ENCODE measurements at places on chromosomes 1 and 21.

- no peak for DNase-seq
Observed at GRCh38 chr1:218348628-218349071, 3.5 kb downstream of the TGFB2 start.

GRCh38 chr1:73782901-73783300 lies 415.1 kb downstream of the LRRIQ3 start:
- DNase-seq = no peak

DNA sequence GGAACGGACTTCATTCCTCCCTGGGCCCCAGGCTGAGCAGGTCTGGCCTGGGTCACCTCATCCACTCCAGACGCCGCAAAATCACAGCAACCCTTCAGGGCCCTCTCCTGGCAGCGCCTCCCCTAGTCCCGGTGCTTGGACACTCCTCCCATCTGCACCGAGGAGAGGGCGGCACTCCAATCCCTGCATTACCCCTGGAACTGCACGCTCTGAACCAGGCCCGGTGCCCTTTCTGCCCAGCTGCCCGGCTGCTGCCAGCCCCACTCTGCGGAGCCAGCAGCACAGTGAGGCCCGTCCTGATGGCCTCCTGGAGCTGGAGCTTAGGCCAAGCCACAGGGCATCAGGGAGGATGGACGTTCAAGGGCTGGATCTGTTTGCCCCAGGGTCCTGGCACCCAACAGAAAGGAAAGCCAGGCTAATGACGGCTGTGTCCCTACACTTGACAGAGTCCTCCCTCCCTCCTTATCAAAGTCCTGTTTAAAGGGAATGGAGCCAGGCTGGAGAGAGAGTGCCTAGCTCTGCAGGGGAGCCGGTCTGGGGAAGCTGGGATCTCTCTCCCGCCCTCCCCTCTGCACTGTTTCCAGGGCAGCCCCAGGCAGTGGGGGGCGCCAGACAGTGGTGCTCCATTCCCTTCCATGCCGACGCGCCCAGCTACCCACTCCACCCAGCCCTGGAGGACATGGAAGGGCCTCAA lies 12.7 kb downstream of the COL6A2 start:
- no peak for DNase-seq

GRCh38 chr1:165737196-165737595 lies 31.5 kb downstream of the TMCO1 start:
- no peak for DNase-seq

- DNase-seq = no peak
Observed at GRCh38 chr1:162397943-162398560, 13.9 kb downstream of the SH2D1B start.

DNA sequence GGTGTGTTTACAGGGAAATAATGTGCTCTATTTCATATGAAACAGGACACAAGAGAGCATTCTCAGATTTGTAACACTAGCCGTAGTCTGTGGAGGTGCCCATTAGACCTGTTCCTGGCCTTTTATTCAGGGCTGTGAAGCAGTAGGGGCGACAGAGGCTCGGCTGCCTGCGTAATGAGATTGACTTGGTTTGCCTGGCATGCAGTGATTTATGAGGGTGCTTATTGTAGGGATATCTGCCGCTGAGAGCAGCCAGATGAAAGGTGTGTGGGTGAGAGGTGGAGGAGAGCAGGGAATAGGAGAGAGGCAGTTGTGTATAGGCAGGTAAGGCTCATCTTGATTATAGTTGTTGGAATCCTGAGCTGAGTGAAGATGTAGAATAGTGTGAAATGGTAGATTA lies 51.3 kb downstream of the DNAJC6 start:
- DNase-seq = no peak

- no peak for DNase-seq
Observed at GRCh38 chr1:28193701-28194161, 17.2 kb upstream of the PTAFR start.

DNA sequence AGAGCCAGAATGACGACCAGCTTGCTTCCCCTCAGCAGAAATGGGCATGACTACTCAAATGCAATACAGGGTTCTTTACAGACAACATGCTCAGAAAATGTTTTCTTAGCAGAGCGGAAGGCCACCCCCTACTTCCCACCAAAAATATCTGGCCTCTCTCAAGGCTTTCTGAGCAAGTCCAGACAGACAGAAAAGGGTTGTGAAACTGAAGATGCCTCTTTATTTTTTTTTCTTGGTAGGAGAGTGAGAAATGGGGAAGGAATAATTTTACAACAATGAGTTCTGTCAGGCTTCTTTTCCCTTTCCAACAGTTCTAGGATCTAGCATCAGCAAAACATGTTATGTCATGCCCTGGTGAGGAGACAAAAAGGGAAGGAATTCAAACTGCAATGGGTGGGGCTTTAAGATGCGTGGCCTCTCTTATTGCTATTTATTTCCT lies 172.0 kb upstream of the CAMK1G start:
- peak; percentile 93 for DNase-seq

GRCh38 chr1:232090816-232091215 lies 464.2 kb downstream of the DISC1 start:
- DNase-seq = no peak

GRCh38 chr1:46458846-46459245 lies 30.8 kb upstream of the DMBX1 start:
- DNase-seq = no peak

DNA sequence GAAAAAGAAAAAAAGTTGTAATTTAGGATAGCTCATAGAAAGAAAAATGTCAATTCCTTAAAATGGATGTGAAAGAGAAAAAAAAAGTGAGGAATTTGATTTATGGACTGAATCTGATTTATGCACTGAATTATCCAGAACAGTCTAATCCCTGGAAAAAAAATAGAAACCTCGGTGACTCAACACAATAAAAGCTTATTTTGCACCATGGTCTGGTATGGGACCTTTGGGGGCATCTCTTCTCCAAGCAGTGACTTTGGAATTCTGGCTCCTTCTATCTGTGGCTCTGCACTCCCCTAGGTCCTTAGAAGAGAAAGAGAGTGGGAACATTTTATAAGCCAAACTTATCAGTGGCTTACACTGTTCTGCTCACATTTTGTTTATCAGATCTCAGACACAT lies 471.7 kb upstream of the B3GALT2 start:
- DNase-seq = no peak

GRCh38 chr1:14681182-14681581 lies 82.7 kb downstream of the KAZN start:
- no peak for DNase-seq

DNA sequence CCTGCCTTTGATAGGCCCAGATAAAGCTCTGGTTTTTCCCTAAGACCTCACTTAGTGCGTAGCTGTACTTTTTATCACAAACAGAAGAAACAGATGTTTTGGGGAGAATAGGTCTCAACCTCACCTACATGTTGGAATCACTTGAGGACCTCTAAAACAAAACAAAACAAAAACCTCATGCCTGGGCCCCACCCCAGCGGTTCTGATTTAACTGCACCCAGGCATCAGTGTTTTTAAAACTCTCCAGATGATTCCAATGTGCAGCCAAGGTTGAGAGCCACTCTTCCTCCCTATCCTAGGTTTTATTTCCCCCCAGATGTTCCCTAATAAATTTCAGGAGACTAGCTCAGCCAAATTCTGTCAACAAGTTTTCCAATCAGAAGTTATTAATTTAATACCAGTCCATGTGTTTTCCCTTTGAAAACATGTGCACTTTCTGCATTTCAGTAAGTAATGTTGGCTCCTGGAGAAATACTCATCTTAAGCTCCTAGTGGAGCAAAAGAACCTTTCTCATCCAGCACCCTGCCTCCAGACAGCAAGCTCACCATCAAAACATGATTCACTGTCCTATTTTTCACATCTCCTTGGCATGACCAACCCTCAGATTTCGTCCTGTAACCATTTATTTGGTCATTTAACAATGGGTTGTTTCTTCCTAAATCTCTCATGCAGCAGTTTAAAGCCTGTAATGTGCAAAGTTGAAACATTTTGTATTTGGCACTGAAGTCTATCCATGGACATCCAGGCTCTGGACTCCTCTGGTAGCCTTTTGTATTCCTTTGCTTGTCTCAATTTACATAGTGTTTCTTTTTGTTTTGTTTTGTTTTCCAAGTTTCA lies 27.5 kb downstream of the LRRC8C start:
- DNase-seq = no peak

- DNase-seq = no peak
Observed at GRCh38 chr1:228424685-228425660, 8.3 kb upstream of the TRIM17 start.

GRCh38 chr1:81590171-81590570 lies 210.6 kb upstream of the ADGRL2 start:
- DNase-seq = no peak

- DNase-seq = no peak
Observed at GRCh38 chr1:238677567-238677966, 708.8 kb upstream of the CHRM3 start.

DNA sequence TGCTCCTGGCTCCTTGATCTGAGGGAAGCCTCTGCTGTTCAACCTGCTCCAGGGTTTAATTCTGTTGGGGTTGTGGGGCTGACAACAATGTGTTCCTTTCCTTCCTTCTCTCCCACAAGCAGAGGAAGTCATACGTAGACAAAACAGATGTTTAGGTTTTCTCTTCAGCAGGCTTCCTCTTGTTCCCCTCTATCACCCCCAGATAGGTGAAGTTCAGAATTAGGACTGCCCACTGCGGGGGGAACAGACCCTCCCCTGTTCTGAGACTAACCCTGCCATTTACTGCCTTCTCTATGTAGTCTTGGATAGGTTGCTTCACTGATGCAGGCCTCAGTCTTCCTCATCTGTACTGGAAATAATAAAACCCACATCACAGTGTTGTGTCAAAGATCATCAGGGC lies 30.0 kb upstream of the NRDC start:
- no peak for DNase-seq

DNA sequence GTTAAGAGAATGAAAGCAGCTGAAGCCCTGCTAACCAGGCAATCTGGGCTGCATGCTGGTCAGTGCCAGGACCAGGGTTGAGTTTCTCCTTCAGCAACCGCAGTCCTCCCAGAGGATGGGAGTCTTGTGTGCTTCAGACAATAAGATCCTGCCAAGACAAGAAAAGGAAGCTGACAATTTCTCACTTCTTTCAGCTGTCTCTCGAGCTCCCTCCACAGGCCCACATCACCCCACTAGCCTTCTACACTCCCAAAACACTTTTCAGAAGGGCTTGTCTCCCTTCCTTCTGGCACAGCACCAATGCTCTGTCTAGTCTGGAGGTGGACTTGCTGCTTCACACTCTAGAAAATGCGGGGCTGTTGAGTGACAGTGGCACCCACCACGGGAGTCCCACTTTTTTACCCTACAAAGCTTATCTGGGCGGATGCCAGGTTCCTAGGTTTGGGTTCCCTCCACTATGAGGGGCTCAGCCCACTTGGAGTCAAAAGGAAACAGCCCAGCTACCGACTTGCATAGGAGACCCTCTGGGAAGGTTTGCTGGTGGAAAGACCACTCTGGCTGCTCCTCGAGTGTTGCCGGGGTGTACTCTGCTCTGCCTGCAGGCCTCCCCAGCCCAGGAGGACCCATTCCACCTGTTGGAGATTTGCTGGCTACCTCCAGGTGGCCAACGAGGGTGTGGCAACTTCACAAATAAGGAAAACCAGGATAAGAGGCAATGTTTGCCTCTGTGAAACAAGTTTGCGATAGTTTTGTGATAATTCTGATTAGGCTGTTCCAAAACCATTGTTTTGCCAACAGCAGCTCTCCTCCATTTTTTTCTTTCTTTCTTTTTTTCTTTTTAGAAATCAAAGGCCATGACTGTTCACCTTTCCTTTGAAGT lies 68.9 kb downstream of the TENT5C start:
- peak; percentile 67 for DNase-seq

- DNase-seq = peak; percentile 39
Observed at GRCh38 chr1:184222652-184223052, 164.2 kb upstream of the C1orf21 start.

DNA sequence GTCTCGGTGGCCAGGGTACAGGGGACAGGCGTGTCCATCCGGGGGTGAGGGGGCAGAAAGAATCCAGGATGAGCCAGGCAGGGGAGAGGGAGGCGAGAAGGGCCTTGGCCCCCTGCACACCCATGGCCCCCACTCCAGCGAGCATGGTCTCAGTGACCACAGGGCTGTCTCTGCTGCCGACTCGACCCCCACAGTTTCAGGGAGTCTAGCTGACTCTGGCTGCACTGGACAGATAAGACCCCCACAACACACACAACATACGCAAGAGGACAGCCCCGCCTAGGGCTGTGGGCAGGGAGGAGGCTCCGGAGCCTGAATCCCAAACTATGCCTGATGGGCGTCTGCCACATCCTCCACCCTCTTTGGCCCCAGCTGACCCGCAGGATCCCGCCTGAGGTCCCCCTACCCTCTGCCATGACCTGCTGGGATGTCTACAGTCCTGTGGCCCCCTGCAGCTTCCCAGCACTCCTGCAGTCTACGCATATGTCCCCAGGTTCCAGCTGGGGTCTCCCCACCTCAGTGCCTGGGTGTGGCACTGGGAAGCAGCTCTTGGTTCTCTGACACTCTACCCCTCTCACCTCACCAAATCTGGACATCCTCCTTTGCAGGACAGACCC lies 22.0 kb downstream of the WNT9A start:
- DNase-seq = no peak

- DNase-seq = peak; percentile 18
Observed at GRCh38 chr1:89310505-89310904, 37.8 kb upstream of the GBP5 start.

DNA sequence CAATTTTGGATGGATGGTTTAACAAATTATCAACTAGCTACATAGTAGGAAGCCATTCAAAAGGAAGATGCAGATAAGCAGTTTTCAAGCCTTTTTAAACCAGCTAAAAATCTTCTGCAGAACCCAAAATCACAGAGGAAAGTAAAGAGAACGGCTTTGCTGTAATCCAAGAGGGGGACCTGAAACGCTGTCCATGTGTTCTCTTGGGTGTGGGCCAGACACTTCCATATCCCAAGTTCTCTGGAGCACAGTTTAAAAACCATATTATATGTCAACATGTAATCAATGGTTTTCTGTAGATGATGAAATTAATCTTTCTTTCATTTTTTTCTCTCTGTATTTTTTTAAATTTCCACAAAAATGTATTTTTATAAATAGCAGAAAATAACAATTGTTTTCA lies 90.5 kb downstream of the SELENOF start:
- DNase-seq = no peak

- peak; percentile 18 for DNase-seq
Observed at GRCh38 chr1:87119541-87120140, 205.2 kb downstream of the HS2ST1 start.

Measured in MV-4-11 (cell line).